ENCODE measurements at places on chromosomes 12 and 14.

GRCh38 chr14:73230051-73230450 is 7.3 kb upstream of the PAPLN start:
- no peak for DNase-seq

DNA sequence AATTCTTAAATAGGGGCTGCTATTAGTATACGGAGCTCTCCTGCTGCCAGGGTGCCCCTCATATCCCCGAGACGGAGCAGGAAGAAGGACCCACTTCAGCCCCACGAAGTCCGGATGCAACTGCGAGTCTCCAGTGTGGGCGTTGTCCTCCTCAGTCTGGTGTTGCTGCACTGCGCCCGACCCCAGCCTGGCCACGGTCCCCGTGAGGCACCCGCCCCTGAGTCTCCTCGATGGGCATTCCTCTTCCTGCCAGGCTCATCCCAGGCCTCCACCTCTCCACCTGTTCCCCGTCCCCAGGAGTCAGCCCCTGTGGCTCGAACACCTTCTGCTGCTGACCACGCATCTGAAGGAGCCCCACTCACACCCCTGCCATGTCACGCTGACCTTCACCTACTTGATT is 68.1 kb upstream of the SFSWAP start:
- no peak for DNase-seq

- no peak for DNase-seq
Measured at GRCh38 chr14:39307815-39308214, 74.1 kb downstream of the MIA2 start.

- DNase-seq: no peak
Measured at GRCh38 chr14:102734436-102734835, 42.8 kb upstream of the TRAF3 start.

DNA sequence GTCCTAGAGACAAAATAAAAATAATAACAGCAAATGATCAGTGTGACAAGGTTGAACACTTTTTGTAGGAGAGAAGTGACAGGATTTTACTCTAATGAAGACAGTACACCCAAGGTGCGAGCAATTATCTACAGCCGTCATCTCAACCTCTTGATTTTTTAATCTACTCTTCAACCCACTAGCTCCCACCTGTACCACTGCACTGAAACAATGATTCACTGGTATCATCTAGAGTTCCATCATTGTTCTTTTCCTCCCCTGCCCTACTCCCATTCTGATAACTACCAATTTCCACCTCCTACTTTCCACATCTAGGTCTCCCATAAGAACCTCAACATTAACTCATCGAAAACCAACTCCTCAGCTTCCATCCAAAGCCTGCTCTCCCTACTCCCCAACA is 99.8 kb downstream of the PPP2R5E start:
- no peak for DNase-seq

DNA sequence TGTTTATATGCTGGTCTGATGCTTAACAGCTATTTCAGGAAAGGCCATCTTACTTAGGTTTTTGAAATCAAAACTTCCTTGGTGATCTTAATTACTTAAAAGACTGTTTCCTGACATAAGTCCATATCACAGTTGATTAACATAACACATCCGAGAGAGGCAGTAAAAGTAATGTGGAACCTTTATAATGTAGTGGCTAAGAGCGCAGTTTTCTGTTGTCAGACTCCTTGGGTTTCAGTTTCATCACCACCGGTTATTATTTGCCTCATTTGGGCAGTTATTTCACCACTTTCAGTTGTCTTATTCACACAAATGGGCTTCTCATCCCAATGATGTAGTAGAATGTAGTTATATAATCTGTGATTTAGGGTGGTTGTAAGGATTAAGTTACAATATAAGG is 30.9 kb downstream of the TBC1D15 start:
- DNase-seq: no peak

DNA sequence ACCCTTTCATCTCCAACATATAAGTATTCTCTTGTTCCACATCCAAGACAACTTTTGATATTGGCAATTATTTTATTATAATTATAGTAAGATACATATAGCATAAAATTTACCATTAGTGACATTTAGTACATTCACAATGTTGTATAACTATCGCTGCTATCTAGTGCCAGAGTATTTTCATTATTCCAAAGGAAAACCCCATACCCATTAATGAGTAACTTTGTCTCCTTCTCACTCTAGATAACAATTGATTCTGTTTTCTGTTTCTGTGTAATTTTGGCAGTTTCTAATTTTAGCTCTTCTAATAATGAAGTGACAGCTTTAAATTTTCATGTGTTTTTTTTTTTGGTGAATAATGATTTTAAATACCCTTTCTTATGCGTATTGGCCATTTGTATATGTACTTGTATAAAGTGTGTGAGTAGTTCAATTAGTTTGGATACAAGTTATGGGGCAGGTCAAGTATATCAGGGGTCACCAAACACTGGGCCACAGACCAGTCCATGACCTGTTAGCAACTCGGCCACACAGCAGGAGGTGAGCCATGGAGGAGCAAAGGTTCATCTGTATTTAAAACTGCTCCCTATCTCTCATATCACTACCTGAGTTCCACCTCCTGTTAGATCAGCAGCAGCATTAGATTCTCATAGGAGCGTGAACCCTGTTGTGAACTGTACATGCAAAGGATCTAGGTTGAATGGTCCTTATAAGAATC is 97.2 kb upstream of the SYT1 start:
- DNase-seq: no peak

DNA sequence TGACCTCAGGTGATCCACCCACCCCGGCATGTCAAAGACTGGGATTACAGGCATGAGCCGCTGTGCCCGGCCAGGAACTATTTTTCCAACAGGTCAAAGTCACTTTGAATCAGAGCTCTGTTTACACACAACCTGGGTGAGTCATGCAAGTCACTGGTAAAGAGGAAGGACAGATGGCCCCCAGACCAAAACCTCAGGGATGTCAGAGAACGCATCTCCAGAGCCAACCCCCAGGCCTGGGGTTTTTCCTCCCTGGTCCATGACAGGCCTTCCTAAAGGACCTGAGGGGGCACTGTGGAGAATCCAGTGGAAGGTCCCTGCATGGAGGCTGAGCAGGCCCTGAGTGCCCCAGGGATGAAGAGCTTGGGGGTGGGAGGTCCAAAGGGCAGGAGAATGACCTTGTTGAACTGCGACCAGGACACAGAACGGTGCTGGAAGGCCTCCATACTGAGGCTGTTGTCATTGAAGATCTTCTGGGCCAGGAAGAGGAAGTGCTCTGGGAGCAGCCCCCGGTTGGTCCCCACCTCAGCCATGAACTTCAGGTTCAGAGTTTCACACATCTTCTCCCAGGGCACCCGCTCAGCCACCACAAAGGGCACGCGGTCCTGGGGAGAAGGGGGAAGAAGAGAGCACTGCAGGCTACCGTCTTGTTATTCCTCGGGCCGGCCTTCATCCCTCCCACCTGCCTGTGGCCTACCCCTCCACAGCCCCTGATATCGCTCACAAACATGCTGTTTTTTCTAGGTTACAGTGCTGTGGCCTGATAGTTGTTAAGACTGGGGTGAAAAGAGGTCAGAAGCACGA is 9.1 kb downstream of the STAT6 start:
- peak; percentile 17 for DNase-seq

DNA sequence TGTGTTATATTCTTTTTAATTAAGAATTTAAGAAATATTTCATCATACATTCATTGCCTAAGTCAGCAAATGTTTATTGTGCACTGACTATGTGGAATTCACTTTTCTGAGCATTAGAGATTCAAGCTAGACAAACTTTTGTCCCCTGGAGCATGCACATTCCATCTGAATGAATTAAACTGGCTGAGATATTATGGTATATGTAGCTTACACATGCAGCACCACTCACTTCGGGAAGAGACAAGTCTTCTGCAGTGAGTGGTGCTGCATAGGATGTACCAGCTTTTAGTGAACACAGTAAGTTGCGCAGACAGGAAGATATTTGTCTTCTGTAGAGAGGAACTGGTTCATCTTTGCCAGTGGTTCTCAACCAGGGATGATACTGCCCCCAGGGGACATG is 318.4 kb downstream of the SYT1 start:
- peak; percentile 33 for DNase-seq

- DNase-seq: no peak
Measured at GRCh38 chr12:3071107-3071506, 6.1 kb upstream of the TSPAN9 start.

GRCh38 chr12:79326222-79326621 is 364.5 kb downstream of the PAWR start:
- DNase-seq: no peak

DNA sequence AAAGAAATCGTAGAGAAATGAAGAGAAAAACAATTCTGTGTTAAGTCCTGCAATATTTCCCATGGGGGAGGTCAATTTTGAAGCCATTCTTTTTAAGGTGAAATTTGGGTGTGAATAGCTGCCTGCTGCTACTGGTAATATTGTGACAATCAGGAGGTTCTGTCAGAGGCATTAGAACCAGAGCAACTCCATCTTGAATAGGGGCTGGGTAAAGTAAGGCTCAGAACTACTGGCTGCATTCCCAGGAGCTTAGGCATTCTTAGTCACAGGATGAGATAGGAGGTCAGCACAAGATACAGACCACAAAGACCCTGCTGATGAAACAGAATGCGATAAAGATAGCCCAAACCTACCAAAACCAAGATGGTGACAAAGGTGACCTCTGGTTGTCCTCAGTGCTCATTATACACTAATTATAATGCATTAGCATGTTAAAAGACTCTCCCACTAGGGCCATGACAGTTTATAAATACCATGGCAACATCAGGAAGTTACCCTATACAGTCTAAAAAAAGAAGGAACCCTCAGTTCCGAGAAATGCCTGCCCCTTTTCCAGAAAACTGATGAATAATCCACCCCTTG is 24.8 kb upstream of the MTHFD1 start:
- DNase-seq: peak; percentile 28

DNA sequence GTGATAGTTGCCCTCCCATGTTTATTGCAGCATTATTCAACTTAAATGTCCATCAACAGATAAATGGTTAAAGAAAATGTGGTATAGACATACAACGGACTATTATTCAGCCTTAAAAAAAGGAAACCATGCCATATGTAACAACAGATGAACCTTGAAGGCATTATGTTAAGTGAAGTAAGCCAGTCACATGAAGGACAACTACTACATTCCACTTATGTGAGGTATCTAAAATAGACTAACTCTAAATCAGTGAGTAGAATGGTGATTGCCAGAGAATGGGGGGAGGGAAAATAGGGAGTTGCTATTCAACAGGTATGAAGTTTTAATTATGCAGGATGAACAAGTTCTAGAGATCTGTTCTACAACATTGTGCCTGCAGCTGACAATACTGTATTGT is 10.1 kb downstream of the PCNX4 start:
- DNase-seq: peak; percentile 56

- DNase-seq: no peak
Measured at GRCh38 chr12:44571006-44571550, 305.0 kb downstream of the NELL2 start.

DNA sequence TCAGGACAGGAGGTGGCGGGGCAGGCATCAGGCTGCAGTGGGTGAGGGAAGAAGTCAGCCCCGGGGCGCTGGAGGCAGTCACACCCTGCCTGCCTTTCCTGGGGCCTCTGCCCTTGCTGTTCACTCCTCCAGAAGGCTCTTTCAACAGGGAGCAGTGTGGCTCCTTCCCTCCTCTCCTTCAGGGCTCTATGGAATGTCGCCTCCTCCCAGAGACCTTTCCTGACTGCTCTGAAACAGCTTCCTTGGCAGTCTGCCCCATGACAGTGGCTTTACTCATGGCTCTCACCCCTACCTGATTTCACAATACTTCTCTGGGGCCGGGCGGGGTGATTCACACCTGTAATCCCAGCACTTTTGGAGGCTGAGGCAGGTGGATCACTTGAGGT is 7.1 kb downstream of the RHOF start:
- peak; percentile 64 for DNase-seq

DNA sequence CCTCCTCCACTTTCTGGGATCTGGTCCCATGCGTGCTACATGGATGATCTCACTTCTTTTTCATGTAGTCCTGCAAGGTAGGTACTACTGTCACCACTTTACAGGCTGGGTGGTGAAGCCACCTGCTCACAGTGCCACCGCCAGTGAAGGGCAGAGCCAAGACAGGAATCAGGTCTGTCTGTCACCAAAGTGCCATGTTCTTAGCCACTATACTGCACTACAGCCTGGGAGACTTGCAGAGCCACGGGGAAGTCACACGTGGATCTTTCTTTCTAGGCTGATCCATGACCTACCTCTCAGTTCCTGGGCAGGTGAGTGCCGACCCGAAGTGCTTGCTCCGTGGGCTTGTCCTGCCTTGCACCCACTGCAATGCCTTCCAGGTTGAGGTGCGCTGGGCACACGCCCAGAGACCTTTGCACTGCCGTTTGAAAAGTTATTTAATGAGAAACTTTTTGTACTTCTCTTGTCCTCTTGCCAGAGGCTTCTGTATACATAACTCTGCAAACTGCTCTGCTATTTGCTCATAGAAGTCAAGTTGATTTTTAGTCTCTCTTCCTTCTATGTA is 19.7 kb upstream of the CLMN start:
- DNase-seq: no peak

- no peak for DNase-seq
Measured at GRCh38 chr12:19402211-19402610, 37.1 kb upstream of the AEBP2 start.

- peak; percentile 13 for DNase-seq
Measured at GRCh38 chr14:49306152-49306751, 279.9 kb downstream of the RPS29 start.

GRCh38 chr14:95122621-95122945 is 34.7 kb downstream of the DICER1 start:
- DNase-seq: no peak

- DNase-seq: no peak
Measured at GRCh38 chr12:81162391-81163136, 84.7 kb downstream of the ACSS3 start.

GRCh38 chr14:76828339-76829012 is 2.3 kb downstream of the LRRC74A start:
- DNase-seq: no peak

- no peak for DNase-seq
Measured at GRCh38 chr12:77372026-77372425, 306.7 kb upstream of the E2F7 start.

- peak; percentile 59 for DNase-seq
Measured at GRCh38 chr14:90760591-90761316, 55.5 kb downstream of the TTC7B start.

DNA sequence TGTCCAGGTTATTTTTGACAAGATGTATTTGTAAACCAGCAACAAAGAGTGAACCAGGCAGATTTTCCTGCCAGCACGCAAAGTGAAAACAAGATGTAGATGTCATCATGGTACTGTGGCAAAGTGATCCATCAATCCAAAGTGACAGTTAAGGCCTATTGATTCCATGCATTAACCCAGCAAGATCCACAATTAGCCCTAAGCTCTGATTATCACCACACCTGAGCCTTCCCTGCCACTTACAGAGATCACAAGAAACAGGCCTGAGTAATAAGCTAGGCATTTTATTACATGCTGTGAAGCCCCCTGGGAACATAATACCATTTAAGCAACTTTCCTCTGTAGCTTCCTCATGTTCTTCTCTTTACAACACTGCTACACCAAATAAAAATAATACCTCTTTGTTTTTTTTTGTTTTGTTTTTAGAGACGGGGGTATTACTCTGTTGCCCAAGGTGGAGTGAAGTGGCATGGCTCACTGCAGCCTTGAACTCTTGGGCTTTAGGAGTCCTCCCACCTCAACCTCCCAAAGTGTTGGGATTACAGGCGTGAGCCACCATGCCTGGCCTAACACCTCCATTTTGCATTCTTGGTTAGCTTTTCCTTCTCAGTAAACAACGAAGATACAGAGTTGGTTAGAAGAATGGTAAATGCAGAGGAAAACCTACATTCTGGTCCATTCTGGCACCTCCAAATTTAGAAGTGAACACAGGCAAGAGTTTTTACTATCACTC is 85.5 kb downstream of the STON2 start:
- DNase-seq: no peak

Measured in choroid plexus epithelial cell (primary cell).